ENCODE measurements at places on chromosomes 1 and 21. TPM values are rescaled to one million over a fixed set of nuclear protein-coding genes. Genes with fewer than 3 reads are reported as not detected.

The MPC2 gene
- polyA plus RNA-seq: 76.5 TPM

DNA sequence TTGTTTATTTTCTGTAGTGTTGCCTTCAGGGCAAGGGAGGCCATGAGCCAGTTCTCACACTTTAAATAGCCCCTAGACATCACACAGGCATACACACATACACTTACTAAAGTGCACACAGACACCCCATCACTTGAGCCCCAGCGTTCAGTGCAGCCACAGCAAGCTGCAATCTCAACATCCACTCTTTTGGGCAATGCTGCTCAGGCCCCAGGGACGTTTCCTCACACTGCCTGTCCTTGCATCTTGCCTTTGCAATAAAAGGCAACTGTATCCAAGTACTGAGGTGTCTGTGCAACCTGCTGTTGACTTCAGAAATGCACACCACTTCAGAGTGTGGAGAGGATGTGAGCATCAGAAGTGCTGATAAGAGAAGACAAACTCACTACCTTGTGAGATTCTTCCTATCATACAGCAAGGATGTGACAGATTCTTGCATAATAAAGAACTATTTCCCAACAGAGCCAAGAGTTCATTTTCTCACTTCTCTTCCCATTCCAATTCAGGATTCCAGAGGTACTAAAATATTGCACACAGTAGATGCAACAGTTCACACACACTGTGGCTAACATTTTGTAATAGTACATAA, 36.2 kb downstream of the IRF2BP2 start:
- H3K27ac ChIP-seq: no peak overlapping the region
- no peaks in the 10 kb centered on the region for H3K27me3 ChIP-seq
- DNase-seq: no peak
- no peak overlapping the region for H3K4me3 ChIP-seq
- no peaks in the 10 kb centered on the region for H3K36me3 ChIP-seq
- H3K4me1 ChIP-seq: no peaks in the 10 kb centered on the region

GRCh38 chr1:160362168-160362957, 4.5 kb upstream of the NHLH1 start:
- H3K4me1 ChIP-seq: no peaks in the 10 kb centered on the region
- no peak overlapping the region for H3K27ac ChIP-seq
- H3K4me3 ChIP-seq: no peak overlapping the region
- H3K27me3 ChIP-seq: no peaks in the 10 kb centered on the region
- no peak for DNase-seq

GRCh38 chr1:85358702-85359438, 82.4 kb upstream of the BCL10 start:
- DNase-seq: no peak
- H3K4me1 ChIP-seq: no peaks in the 10 kb centered on the region
- no peak overlapping the region for H3K4me3 ChIP-seq
- H3K27me3 ChIP-seq: no peaks in the 10 kb centered on the region
- no peak overlapping the region for H3K27ac ChIP-seq

DNA sequence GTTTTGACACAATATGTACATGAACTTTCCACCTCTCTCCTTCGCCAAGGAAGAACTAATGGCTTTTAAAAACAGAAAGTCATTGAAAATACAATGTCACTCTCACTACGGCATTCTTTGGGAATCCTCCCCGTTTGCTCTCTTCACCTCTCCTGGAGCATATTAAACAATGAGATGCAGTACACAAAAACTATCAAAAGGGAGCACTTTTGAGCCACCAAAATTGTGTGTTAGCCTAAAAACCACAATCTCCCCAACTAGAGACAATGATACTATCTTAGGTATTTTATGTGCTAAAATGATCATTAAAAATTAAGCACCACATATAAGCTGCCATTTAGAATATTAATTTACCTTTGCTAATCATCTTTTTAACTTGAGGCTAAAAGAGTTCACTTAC, 425.5 kb downstream of the KCTD3 start:
- H3K36me3 ChIP-seq: no peaks in the 10 kb centered on the region
- no peak for DNase-seq

DNA sequence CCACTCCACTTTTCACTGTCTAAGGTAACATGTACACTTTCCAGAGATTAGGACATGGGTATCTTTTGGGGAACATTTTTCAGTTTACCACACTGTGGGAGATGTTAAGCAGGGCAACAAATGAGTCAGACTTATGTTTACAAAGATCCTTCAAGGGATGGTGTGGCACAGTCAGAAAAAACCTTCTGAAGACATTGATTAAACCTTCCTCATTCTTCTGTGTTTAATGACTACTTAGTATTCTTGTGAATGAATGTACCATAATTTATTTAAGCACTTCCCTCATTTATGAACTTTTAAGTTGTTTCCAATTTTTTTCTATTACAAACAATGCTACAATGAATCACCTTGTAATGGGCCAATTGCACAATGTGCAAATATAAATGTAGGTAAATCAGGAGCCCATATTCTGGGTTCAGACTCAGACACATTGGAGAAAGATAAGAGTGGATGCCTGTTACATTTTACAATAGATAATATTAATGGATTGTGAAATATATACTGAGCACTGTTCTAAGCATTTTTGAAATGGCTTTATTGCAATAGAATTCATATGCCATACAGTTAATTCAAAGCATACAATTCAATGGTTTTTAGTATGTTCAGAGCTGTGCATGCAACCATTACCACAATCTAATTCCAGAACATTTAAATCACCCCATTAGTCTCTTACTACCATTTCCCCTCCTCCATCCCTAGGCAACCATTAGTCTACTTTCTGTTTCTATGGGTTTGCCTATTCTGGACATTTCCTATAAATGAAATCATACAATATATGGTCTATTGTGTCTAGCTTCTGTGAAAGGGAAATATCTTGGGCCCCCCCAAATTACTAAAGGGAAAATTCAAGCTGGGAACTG, 1.9 kb upstream of the SFT2D2 start:
- H3K36me3 ChIP-seq: no peaks in the 10 kb centered on the region
- no peak overlapping the region for H3K27ac ChIP-seq
- DNase-seq: no peak
- no peak overlapping the region for H3K4me3 ChIP-seq

- no peak overlapping the region for H3K4me3 ChIP-seq
- peaks cover 4% of the 10 kb centered on the region for H3K27me3 ChIP-seq
- H3K27ac ChIP-seq: no peak overlapping the region
Measured at GRCh38 chr1:23984417-23985186, 4.5 kb upstream of the SRSF10 start.

All from immature natural killer cell (primary cell).